ENCODE measurements at places on chromosomes 2 and 18. TPM values are rescaled to one million over a fixed set of nuclear protein-coding genes. Genes with fewer than 3 reads are reported as not detected.

CTNNA2 gene
- not detected for total RNA-seq

- no peak for DNase-seq
Observed at GRCh38 chr2:74297391-74297790, 45.8 kb downstream of the SLC4A5 start.

- DNase-seq, result no peak
Observed at GRCh38 chr2:104708967-104709366, 144.9 kb upstream of the POU3F3 start.

GRCh38 chr18:48802543-48803290 is 148.0 kb downstream of the SMAD7 start:
- DNase-seq, result peak; percentile 72

HRH4 gene
- total RNA-seq, result not detected

DNA sequence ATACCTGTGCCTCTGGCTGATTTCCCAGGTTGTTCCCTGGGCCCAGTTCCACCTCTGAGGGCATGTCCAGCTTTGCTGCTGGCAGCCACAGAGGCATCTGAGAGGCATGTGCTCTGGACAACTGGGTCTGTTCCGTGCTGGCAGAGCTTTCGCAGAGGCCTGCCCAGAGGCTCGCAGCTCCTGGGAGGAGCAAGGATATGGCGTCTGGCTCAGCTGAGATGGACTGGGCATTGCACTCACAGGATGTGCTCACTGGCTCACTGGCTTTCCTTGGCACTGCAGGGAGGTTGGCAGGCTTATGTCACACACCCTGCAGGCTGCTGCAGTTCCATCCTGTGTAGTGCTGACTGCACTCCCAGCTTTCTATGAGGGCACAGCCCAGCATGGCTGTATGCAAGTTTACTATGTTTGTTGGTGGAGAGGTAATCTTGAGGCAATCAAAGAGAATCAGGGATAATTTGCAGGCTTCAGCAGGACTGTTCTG is 172.3 kb downstream of the PRKCE start:
- DNase-seq, result no peak

FKBP7 gene
- 41.7 TPM for total RNA-seq

DNA sequence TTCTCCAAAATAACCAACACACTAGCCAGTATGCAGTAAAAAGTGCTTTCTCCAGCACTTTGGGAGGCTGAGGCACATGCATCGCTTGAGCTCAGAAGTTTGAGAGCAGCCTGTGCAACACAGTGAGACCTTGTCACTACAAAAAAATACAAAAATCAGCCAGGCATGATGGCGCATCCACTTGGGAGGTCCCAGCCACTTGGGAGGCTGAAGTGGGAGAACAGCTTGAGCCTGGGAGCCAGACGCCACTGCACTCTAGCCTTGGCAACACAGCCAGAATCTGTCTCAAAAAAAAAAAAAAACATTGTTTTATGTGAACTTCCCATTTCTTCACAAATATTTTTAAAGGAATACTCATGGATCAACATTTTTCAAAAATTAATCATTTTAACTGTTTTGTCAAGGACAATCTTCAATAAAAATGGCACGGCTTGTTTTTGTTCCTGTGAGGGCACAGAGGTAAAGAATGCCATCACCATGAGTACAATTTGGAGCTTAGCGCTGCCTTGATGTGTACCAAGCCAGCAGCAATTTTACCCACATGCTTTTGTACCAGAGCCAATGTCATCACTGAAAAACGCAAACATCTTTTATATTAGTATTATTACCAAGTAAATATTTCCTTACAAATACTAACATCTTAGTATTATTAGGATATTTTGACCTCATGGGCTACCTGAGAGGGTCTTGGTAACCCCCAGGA is 26.7 kb downstream of the RAB1A start:
- DNase-seq, result no peak

Data from chondrocyte (in vitro differentiated cells).